ENCODE measurements at places on chromosomes 11 and 22. TPM values are rescaled to one million over a fixed set of nuclear protein-coding genes. Genes with fewer than 3 reads are reported as not detected.

Gene OSM
- 23.3 TPM for total RNA-seq

Gene TENM4
- not detected for total RNA-seq

Gene FDXACB1
- total RNA-seq = 11.9 TPM

Gene CAT
- 21.7 TPM for total RNA-seq

Gene MYOD1
- not detected for total RNA-seq

Gene CARD16
- 5.9 TPM for total RNA-seq

Gene FIBIN
- not detected for total RNA-seq

Gene TCN1
- total RNA-seq = not detected

Gene CCDC88B
- total RNA-seq = 93.7 TPM

Gene PIH1D2
- 0.40 TPM for total RNA-seq

Gene OR2D2
- not detected for total RNA-seq

Gene TMPRSS13
- 1.2 TPM for total RNA-seq

Gene BIK
- total RNA-seq = 4.4 TPM

Gene RAB36
- 1.3 TPM for total RNA-seq

Gene OR8G5
- not detected for total RNA-seq

Gene PIWIL4
- total RNA-seq = 0.36 TPM

Gene ANAPC15
- 59.4 TPM for total RNA-seq

Gene KRTAP5-1
- total RNA-seq = not detected

Gene RAB38
- 4.4 TPM for total RNA-seq

Gene SLC22A6
- not detected for total RNA-seq

Measured in activated CD8-positive, alpha-beta memory T cell treated with anti-CD3 and anti-CD28 coated beads for 36 hours (primary cell).